ENCODE measurements at places on chromosomes 11 and 22.

DNA sequence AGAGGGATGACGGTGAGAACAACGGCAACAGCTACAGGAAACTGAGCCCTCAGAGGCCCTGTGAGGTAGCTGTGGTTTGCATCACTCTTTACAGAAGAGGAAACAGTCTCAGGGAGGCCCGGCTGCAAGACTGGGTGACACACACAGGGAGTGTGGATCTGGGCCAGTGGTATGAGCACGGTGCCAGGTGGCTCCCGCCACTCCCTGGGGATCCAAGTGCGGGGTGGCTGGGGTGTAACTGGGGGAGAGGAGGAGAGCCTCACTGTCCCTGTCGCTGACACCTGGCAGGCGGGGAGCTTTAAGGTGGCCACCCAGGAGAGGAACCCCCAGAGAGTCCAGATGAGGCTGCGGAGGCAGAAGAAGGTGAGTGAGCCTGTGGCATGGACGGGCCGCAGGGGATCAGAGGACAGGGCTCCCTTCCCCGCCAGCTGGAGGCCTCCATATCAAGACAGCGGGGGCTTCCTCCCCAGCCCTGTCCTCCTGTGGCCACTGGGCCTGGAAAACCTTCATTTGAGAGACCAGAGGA is 5.6 kb downstream of the RGL4 start:
- DNase-seq, result no peak

GRCh38 chr11:102196351-102196750 is 86.1 kb downstream of the YAP1 start:
- no peak for DNase-seq

GRCh38 chr11:100208207-100208606 is 478.9 kb upstream of the ARHGAP42 start:
- no peak for DNase-seq

DNA sequence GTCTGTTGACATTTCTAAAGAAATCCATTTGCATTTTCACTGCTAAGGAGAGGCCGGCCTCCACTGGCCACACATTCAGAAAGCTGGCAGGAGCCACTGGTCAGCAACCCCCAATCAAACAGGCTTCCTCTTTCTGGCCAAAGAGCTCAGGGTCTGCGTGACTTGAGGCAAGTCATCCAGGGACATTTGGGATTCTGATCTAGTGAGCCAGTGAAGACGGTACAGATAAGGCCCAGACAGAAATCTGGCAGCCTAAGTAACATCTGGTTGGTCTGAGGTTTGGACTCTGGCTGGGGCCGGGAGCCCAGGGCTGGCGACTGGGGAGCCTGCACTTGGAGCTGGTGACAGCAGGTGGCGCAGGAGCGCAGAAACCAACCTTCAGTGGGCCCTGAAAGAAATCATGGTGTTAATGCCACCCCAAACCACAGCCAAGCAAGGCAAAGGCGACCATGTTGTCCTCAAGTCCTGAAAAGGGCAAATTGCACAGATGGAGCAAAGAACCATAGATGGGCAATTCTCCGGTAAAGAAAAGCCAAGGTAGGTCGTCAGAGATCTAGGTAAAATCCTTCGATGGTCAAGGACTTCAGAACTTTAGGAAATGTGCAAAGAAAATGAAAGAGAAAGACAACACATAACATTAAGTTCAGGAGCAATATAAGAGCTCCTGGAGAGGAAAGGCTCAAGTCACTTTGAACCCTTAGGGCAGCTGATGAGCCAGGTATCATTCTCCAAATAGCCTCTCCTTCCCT is 99.4 kb upstream of the BLID start:
- no peak for DNase-seq

- no peak for DNase-seq
Measured at GRCh38 chr11:124812876-124813275, 12.7 kb upstream of the MSANTD2 start.

GRCh38 chr22:44793506-44794172 is 41.3 kb downstream of the ARHGAP8 start:
- no peak for DNase-seq

GRCh38 chr11:2520736-2521035 is 75.9 kb downstream of the KCNQ1 start:
- no peak for DNase-seq

GRCh38 chr11:77771135-77771534 is 49.4 kb downstream of the RSF1 start:
- DNase-seq, result no peak

DNA sequence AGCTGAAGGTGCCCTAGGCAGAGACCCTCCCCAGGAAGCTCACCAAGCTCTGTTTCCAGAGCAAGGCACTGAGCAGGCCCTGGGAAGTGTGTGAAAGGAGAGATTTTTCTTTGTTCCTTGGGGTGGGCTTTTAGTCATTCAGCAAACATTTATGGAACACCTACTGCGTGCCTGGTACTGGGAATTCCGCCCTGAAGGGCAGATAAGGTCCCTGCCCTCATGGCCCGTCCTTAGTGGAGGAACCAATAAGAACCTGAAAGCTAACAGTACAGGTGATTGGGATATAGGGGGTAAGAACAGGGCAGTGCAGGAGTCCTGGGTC is 3.9 kb downstream of the TMEM134 start:
- DNase-seq, result no peak

- DNase-seq, result no peak
Measured at GRCh38 chr11:67572747-67573419, 10.7 kb upstream of the GSTP1 start.

DNA sequence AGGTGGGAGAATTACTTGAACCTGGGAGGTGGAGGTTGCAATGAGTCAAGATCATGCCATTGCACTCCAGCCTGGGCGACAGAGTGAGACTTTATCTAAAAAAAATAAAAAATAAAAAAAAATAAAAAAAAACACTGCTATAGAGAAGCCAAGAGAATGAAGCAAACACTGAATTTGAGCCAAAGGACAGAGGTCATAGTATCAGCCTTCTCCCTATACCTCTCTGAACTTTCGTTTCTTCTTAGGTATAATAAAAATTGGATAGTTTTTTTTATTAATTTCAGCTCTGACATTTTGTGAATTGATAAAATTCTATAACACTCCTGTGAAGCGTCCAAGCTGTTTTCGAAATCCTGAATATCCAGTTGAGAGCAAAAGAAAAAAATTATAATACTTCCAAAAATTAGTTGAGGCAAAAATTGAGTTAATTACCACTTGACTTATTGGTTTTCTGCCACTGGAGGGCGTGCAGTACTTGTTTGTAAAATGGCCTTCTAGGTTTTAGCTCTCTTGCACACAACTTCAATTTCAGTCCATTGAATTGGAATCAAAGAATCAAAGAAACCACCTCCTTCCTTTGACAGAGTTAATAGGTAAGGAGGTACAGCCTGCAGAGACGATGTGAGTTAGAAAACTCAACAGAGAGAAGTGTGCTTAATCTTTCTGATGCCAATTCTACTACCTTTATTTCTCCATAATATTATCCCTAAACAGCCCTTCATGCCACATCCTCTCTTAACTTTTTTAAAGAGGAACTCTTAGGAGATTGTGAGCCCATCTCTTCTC is 143.2 kb downstream of the BBOX1 start:
- DNase-seq, result peak; percentile 50

GRCh38 chr22:30855677-30856518 is 112.7 kb downstream of the MORC2 start:
- DNase-seq, result no peak

DNA sequence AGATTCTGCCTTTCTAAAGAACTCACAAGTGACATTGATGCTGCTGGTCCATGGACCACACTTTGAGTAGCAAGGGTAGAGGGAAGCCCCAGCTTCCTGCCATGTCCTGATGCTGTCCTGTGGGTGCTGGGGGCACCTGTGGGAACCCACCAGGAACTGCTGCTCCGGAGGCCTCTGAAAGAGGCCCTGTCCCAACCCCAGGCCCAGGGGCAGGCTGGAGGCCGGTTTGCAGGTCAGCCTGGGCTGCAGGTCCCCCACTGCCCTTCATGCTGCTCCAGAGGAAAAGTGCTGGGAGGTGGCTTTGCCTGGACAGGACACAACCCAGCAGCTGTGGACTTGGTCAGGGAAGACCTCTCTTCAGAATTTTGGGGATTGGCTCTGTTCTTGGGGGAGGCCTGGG is 44.8 kb upstream of the SLC22A12 start:
- no peak for DNase-seq

- no peak for DNase-seq
Measured at GRCh38 chr11:79199729-79200354, 241.0 kb downstream of the TENM4 start.

DNA sequence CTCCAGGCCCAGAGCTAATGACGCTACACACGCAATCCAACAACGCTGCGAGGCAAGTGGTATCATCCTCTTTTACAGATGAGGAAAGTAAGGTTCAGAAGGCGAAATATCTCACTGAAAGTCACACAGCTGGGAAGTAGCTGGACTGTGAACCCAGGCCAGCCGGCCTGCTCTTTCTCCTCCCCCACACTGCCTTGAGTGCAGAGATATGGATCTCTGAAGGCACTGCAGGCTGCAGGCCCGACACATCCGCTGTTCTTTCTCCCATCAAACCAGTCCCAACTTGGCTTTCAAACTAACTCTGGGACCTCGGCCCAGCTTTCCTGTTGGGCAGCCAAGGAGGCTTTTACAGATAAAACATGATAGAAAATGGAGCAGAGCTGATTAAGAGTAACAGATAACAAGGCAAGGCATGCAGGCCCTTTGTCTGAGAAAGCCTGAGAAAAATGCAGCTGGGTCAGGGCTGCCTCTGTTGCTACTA is 64.0 kb upstream of the PTPRJ start:
- DNase-seq, result no peak

DNA sequence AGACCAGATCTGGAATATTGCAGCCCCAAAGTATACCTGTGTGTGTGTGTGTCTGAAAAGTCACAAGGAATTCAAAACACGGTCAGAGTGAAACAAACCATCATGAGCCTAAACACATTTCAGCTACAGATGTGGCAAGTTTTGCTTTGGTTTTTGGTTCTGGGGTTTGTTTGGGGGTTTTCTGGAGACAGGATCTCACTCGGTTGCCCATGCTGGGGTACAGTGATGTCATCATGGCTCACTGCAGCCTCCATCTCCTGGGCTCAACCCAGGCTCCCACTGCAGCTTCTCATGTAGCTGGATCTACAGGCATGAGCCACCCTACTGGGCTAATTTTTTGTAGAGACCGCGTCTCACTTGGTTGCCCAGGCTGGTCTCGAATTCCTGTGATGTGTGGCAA is 41.4 kb upstream of the PHF21A start:
- no peak for DNase-seq

DNA sequence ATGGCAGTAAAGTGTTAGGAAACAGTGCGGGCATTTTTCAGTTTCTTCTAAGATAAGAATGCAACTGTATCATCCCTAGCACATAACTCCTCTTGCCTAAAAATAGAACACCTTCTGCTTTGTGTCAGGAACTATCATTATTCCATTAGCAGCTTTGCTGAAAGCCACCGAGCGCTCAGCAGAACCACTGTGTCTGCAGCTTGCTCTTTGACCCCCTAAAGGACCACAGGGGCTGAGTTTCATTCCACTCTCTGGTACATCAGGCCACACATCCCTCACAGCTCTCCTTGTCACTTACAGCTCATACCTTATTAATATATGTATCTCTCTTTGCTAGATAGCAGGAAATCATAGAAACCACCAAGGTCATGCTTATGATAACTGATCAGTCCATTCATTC is 360.2 kb downstream of the KCNA4 start:
- no peak for DNase-seq

DNA sequence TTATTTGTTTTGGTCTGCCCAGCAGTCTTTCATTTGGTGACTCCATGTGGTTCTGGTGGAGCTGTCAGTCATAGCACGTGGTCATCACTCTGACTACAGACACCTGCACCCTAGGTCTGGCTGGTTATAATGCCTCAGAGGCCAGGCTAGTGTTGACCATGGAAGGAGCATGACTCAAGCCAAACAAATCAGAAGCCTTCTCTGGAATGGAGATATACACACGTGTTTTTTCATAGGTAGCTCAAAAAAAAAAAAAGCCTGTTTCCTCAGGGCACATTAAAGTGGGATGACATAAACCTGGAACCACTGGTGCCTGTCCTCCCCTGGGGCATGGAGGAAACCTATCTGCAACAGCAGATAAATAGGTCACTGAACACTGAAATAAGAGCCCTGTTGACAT is 8.1 kb upstream of the PLAAT3 start:
- no peak for DNase-seq

DNA sequence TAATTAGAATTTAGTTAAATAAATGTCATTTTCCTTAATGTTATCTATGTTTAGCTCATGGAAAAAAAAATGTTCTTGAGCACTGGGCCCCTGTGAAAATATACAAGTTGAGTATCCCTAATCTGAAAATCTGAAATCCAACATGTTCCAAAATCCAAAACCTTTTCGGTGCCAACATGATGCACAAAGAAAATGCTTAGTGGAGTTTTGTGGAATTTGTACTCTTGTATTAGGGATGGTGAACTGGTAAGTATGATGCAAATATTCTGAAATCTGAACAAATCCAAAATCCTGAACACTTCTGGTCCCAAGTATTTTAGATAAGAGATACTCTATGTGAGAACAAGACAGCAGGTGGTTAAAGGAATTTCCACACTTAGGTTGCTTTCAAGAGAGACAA is 44.5 kb downstream of the TCP11L1 start:
- DNase-seq, result no peak

DNA sequence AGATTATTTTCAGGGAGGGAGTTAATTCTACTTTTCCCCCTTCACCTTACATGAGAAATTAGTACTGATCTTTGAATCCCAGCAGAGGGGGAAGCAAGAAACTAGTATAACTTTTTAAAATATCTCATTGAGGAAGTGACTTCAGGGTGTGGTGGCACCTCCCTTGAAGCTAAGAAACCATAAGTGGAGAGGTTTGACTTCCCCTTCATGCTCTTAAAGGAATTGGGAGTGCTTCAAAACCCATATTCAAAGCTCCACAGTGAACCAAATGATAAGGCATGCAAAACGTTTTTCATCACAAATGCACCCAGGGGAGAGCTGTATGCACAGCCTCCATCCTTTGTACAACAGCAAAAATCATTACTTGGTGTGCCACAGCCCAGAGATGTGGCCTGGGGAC is 540 bp downstream of the MS4A14 start:
- DNase-seq, result no peak

GRCh38 chr22:43230971-43231723 is 44.2 kb upstream of the TTLL12 start:
- DNase-seq, result peak; percentile 50

- no peak for DNase-seq
Measured at GRCh38 chr11:57318178-57318577, 6.6 kb downstream of the TNKS1BP1 start.

GRCh38 chr11:69958308-69958707 is 119.8 kb upstream of the ANO1 start:
- DNase-seq, result no peak

Measured in NCI-H748 treated with DMSO at 0.1 percent for 48 hours (cell line).